Forelimb muscle (tissue), 1 donor: ENCODE measurements at places on chromosomes 16 and 17. TPM values are rescaled to one million over a fixed set of nuclear protein-coding genes. Genes with fewer than 3 reads are reported as not detected.

Gene KRTAP9-8
- not detected for polyA plus RNA-seq

Gene SECTM1
- 3.3 TPM for polyA plus RNA-seq

Gene TEKT1
- polyA plus RNA-seq, result not detected

Gene MEIOB
- 0.57 TPM for polyA plus RNA-seq

DNA sequence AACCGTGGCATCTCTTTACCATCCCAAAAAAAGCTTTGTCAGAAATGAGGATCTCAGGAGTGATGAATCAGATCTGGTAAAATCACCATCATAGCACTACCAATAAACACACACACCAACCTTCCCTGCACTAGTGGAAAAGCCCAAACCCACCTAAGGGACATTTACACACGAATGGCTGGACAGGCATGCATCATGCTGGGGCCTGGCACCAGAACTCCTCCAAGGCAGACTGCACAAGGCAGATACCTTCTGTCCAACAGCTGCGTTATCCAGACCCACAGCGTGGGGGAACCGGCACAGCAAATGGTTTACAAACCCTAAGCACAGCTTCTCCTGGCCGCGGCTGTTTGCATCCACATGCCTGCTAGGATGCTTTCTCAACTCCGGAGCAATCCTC lies 2.8 kb downstream of the ASIC2 start:
- DNase-seq, result no peak

- DNase-seq, result no peak
Observed at GRCh38 chr16:8885674-8886592, 3.8 kb downstream of the LITAFD start.

DNA sequence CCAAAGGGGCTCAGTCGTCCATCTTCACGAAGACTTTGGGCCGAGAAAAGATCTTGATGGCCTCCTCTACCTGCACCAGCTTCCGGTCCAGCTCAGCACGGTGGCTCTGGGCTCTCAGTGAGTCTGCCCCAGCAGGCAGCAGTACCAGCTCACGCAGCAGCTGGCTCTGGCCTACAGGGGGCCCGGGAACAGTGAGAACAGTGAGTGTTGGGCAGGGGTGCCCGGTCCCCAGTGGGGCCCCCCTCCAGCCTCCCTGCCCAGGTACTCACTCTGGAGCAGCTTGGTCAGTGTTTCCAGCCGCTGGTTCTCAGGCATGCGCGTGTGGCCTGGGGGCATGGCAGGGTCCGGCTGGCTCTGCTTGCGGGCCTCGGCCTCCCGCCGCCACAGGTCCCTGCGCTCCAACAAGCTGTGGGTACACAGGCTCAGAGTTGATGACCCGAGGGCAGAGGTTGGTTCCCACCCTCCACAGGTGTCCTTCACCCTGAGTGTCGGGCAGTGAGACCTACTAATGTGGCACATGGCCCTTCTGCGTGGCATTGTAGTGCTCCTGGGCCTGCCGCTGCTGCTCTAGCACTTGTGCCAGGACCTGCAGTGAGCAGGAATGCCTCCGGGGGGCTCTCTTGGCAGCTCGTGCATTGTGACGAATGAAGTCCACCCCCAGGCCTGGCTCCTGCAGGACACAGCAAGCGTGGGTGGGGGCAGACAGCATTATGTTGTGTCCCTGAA lies 2.6 kb downstream of the PARD6A start:
- DNase-seq, result no peak

DNA sequence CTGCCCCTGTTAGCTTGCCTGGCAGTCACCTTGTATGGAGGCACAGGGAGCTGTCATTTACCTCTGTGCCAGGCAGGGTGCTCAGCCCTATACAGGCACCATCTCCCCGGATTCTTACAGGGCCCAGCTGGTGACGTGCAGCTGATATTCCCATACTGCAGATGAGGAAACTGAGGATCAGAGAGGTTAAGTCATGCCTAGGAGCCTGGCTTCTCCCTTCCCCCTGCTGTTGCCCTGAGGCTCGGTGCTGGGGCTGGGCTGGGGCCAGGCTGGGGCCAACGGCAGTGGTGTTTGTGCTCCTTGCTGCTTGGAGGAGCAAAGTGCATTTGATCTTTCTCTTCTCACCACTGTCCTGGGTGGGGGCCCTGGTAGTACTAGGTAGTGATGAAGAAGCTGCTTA lies 54.7 kb upstream of the IL34 start:
- DNase-seq, result no peak

DNA sequence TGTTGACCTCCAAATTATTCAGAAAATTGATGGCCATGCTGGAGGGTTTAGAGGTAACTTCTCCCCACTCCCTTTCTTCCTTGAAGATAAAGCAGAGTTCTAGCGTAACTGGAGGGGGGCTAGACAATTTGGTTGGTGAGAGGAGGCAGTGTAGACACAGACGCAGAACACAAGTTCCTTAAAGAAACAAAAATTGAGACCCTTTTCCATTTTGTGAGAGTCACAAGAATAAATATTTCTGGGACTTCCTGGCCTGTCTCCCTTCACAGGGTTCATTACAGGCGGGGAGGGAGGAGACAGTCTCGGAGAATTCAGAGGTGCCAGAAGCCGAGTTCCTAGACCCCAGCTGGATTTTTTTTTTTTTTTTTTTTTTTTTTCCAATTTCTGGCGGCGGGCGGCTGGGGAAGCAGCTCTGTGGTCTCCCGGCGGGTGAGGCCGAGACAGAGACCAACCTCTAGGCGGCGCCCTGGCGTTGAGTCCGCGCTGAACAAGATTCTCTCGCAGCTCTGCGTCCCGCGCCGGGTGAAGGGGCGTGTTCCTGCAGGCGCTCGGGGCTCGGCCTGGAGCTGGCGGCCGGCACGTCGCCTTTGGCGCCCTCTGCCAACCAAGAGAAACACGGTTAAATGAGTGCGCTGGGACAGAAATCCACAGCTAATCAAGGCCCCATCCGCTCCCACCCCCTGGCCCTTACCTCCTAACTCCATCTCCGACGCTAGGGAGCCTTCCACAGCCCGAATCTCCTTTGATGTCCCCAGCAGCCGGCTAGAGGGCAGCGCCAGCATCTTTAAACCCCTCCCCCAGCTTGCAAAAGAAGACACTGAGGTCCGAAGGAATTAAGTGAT lies 10.2 kb upstream of the HOXB9 start:
- DNase-seq, result no peak
